ENCODE measurements at places on chromosomes 5 and 9.

- no peaks in the 10 kb centered on the region for H3K27me3 ChIP-seq
- no peak overlapping the region for H3K27ac ChIP-seq
- H3K4me3 ChIP-seq: no peak overlapping the region
- H3K4me1 ChIP-seq: peaks cover 3% of the 10 kb centered on the region
Observed at GRCh38 chr5:177185993-177186392, 52.4 kb downstream of the NSD1 start.

DNA sequence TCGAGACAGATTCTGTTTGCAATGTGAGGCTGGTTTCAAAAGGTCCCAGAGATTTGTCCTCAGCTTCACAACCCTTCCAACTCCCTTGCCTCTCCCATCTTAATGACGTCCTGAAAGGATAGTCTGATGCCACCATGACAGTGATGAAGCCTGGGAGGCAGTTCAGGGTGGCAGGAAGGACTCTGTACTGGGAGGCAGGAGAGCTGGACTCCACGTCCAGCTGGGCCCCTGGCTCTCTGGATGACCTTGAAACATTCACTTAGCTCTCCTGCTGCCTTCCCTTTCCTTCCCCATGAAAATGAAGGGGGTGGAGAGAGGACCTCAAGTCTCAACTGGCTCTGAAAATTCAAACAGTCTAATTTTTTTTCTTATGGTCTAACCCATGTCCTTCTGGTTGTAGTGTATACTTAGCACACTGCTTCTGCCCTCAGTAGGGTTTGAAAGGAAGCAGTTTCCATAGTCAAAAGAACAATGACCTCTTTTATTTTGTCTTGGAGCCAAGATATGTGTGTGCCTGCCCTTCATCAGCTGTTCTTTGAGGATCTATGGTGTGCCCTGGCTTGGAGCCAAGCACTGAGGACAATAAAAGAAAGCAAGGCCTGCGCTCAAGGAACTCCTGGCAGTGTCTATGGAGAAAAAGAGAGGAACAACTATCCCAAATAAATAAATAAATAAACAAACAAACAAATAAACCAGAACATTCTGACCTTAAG, 188.3 kb downstream of the GRIA1 start:
- H3K36me3 ChIP-seq: no peaks in the 10 kb centered on the region
- peak overlapping the region; percentile 40 for H3K27ac ChIP-seq
- H3K4me1 ChIP-seq: no peaks in the 10 kb centered on the region

DNA sequence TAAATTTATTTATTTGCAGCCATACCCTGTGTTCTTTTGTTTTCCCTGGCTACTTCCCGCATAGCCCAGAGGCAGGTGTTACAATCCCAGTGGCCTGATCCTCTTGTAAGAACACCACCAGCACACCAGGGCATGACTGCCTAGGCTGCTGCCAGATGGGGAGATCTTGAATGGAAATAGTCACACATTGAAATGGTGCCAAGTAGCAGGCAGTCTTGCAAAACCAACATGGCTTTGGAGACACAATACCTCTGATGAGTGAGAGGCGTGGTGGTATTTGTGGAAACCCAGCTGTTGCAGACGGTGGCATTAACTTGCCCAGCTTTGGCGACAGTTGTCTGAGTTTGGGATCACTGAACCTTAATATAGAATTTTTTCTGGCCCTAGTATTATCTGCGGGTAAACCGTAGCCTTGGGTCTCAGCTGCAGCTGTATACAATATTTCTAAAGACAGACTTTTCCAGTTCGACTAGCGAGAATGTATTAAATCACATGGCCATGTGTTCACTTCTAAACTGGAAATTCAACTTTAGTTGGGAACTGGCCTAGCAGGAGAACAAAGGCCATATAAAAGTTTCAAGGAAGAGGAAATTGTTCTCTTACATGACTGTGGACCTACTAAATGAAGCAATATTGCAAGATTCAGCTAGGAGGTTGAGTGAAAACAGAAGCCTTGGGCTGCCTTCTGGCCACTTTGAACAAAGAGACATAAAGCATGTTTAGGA, 277.0 kb downstream of the SMARCA2 start:
- H3K27me3 ChIP-seq: peaks cover 22% of the 10 kb centered on the region
- no peaks in the 10 kb centered on the region for H3K36me3 ChIP-seq
- H3K27ac ChIP-seq: no peak overlapping the region
- no peak for DNase-seq
- no peaks in the 10 kb centered on the region for H3K4me1 ChIP-seq

GRCh38 chr5:86532429-86532828, 85.3 kb upstream of the COX7C start:
- H3K4me1 ChIP-seq: no peaks in the 10 kb centered on the region
- no peak overlapping the region for H3K27ac ChIP-seq
- no peak for DNase-seq
- H3K4me3 ChIP-seq: no peak overlapping the region
- no peaks in the 10 kb centered on the region for H3K27me3 ChIP-seq

- no peak overlapping the region for H3K27ac ChIP-seq
- H3K4me1 ChIP-seq: no peaks in the 10 kb centered on the region
- no peak for DNase-seq
Observed at GRCh38 chr5:65461490-65461889, 20.2 kb downstream of the ADAMTS6 start.

DNA sequence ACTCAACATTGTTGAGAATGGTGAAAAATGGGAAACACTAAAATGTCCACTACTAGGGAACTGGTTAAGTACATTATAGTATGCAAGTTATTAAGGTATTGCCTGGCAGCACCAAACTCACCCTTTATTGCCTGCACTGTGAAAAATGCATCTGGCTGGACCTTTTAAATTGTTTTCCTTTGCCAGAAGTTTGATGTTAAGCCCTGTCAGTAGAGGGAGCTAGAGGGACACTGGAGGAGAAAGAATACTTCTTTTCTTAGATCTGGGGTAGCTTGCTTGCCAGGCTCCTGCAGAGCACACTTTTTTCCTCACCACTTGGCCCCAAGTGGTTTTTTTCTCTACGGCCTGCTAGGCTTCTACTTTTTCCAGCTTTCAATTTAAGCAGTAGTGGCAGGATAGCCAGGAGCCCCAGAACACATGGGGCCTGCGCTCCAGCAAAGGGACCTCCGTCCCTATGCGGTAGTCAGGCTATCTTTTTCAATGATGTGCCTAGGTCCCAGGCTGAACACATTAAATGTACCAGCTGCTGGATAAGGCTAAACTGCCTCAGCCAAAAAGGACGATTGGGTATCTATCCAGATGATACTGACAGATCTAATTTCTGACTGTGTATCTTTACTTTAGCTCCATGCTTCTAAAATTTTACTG, 8.0 kb upstream of the HABP4 start:
- H3K27ac ChIP-seq: no peak overlapping the region
- no peaks in the 10 kb centered on the region for H3K36me3 ChIP-seq
- peaks cover 6% of the 10 kb centered on the region for H3K27me3 ChIP-seq
- peak; percentile 24 for DNase-seq
- H3K4me1 ChIP-seq: no peaks in the 10 kb centered on the region
- H3K4me3 ChIP-seq: no peak overlapping the region

GRCh38 chr5:174528821-174529544, 195.4 kb upstream of the MSX2 start:
- H3K27me3 ChIP-seq: no peaks in the 10 kb centered on the region
- H3K4me1 ChIP-seq: peaks cover 2% of the 10 kb centered on the region

GRCh38 chr9:109872901-109873300, 92.9 kb downstream of the PALM2AKAP2 start:
- no peak overlapping the region for H3K4me3 ChIP-seq
- H3K27me3 ChIP-seq: peaks cover 53% of the 10 kb centered on the region
- DNase-seq: no peak
- H3K4me1 ChIP-seq: peaks cover 4% of the 10 kb centered on the region
- no peaks in the 10 kb centered on the region for H3K36me3 ChIP-seq
- no peak overlapping the region for H3K27ac ChIP-seq

DNA sequence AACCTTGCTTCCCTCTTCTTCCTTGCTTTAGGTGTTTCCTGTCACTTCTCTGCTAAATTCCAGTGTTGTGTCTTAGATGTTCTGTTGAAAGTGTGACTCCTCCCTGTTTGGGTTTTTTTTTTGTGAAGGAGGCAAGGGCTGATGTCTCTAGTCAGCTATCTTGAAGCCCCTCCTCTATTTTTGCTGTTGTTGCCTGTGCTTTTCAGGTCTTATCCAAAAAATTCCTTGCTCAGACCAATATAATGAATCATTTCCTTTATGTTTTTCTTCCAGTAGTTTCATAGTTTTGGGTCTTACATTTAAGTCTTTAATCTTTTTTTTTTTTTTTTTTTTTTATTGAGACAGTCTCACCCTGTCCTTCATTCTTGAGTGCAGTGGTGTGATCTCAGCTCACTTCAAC, 22.3 kb downstream of the RIC1 start:
- peak overlapping the region; percentile 58 for H3K27ac ChIP-seq
- peaks cover 46% of the 10 kb centered on the region for H3K36me3 ChIP-seq
- H3K4me1 ChIP-seq: no peaks in the 10 kb centered on the region

- no peak overlapping the region for H3K4me3 ChIP-seq
- peak overlapping the region; percentile 8 for H3K27ac ChIP-seq
- no peaks in the 10 kb centered on the region for H3K27me3 ChIP-seq
Observed at GRCh38 chr5:35884191-35884769, 27.6 kb downstream of the IL7R start.

GRCh38 chr5:165457859-165458481, 1952.6 kb downstream of the MAT2B start:
- H3K27me3 ChIP-seq: no peaks in the 10 kb centered on the region
- no peak for DNase-seq
- H3K4me3 ChIP-seq: no peak overlapping the region

- H3K27ac ChIP-seq: peak within 1 kb of the TSS; percentile 88
- peak; percentile 97 for DNase-seq
- H3K4me3 ChIP-seq: peak within 1 kb of the TSS; percentile 73
- H3K4me1 ChIP-seq: peaks cover 77% of the 10 kb centered on the region
- peaks cover 13% of the 10 kb centered on the region for H3K27me3 ChIP-seq
- H3K36me3 ChIP-seq: peaks cover 14% of the 10 kb centered on the region
Observed at GRCh38 chr9:127916720-127917581, at the start of gene ST6GALNAC4. Gene ST6GALNAC4, minus strand, starts transcription at chr9:127917041. Its CDS starts 622 bp downstream, at chr9:127916419.

DNA sequence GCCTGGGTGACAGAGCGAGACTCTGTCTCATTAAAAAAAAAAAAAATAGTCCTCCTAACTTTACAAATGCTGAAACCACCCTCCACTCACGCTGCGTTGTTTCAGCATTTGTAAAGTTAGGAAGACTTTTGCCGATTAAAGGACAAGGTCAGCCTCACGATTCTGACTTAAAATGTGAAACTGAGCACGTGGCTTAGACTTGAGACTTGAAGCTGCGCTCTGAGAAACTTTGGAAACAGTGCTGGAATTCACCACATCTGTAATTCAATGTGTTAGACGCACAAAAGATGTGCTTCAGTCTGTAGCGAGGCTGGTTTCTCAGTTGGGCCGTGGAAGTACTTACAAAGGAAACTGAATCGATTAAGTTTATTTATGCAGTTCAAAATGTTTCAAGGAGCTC, 25.0 kb upstream of the LAMC3 start:
- no peak overlapping the region for H3K27ac ChIP-seq
- H3K27me3 ChIP-seq: peaks cover 3% of the 10 kb centered on the region
- no peaks in the 10 kb centered on the region for H3K4me1 ChIP-seq
- H3K36me3 ChIP-seq: no peaks in the 10 kb centered on the region

DNA sequence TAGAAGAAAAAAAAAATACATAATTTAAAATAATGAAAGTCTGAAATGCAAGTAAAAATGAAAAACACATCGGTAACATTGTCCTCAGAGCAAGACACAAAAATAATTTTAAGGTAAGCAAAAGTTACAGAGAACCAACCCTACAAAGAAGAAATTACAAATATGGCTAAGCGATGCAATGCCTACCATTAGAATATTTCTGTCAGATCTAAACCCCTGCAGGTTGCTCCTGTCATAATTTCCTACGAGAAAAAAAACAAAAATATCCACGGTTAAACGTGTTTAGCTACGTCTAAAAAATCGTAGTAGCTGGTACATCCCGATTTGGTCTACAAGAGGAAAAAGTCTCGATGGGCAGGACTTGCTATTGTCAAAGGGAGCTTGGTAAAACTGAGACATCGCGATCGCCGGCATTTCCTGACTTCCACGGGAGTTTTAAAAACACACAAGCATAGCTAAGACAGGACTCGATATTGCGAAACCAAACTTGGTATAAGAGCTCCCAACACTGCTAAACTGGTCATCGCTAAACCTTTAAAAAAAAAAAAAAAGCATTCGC, 1.1 kb upstream of the ANXA2R start:
- H3K27ac ChIP-seq: peak overlapping the region; percentile 99
- H3K36me3 ChIP-seq: peaks cover 25% of the 10 kb centered on the region
- peaks cover 38% of the 10 kb centered on the region for H3K4me1 ChIP-seq
- peak overlapping the region; percentile 94 for H3K4me3 ChIP-seq
- peak; percentile 61 for DNase-seq

GRCh38 chr9:9489183-9489582, 1123.6 kb downstream of the PTPRD start:
- no peaks in the 10 kb centered on the region for H3K36me3 ChIP-seq
- no peak overlapping the region for H3K27ac ChIP-seq
- no peaks in the 10 kb centered on the region for H3K27me3 ChIP-seq
- DNase-seq: no peak
- H3K4me3 ChIP-seq: no peak overlapping the region

GRCh38 chr9:68728731-68729130, 23.7 kb downstream of the PIP5K1B start:
- no peak for DNase-seq
- H3K4me3 ChIP-seq: no peak overlapping the region
- H3K27me3 ChIP-seq: peaks cover 4% of the 10 kb centered on the region
- H3K27ac ChIP-seq: no peak overlapping the region
- no peaks in the 10 kb centered on the region for H3K4me1 ChIP-seq

- no peak overlapping the region for H3K27ac ChIP-seq
- H3K4me3 ChIP-seq: no peak overlapping the region
- H3K4me1 ChIP-seq: no peaks in the 10 kb centered on the region
- peaks cover 14% of the 10 kb centered on the region for H3K27me3 ChIP-seq
- DNase-seq: no peak
Observed at GRCh38 chr9:130156672-130157071, 15.5 kb upstream of the NCS1 start.

DNA sequence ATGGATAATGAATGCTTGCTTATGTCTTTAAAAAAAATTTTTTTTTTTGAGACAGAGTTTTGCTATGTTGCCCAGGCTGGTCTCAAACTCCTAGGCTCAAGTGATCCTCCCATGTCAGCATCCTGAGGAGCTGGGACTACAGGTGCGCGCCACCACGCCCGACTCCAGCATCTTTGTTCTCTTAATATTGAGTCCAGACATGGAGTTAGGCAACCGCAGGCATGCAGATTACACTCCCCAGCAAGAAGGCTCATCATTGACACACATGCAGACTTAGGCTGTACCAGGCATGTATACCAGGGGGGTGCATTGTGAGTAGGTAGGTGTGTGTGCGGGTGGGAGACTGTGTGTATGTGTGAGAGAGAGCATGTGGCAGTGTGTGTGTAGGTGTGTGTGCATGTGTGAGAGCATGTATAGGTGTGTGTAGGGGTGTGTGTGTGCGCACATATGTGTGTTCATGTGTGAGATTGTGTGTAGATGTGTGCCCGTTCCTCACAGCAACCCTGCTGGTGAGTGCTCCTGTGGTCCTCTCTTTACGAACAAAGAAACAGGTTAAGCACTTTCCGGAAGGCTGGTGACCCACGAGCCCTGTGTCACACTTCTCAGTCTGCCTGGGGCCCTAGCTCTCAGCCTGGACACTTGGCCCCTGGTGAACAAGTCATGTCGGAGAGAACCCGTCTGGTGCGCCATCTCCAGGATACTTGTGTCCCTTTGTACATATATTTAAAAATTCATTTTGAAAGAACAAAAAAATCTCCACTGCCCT, 6.2 kb downstream of the OBP2B start:
- peaks cover 20% of the 10 kb centered on the region for H3K27me3 ChIP-seq
- no peak overlapping the region for H3K4me3 ChIP-seq
- no peaks in the 10 kb centered on the region for H3K36me3 ChIP-seq
- H3K27ac ChIP-seq: no peak overlapping the region
- peaks cover 4% of the 10 kb centered on the region for H3K4me1 ChIP-seq
- no peak for DNase-seq

- no peak for DNase-seq
- H3K27ac ChIP-seq: no peak overlapping the region
- H3K4me1 ChIP-seq: peaks cover 4% of the 10 kb centered on the region
- no peak overlapping the region for H3K4me3 ChIP-seq
- H3K36me3 ChIP-seq: no peaks in the 10 kb centered on the region
Observed at GRCh38 chr5:1153428-1153827, 41.6 kb upstream of the SLC12A7 start.
